ENCODE measurements at places on chromosomes 7 and 10.

- DNase-seq, result no peak
Measured at GRCh38 chr10:103895411-103896186, 22.4 kb downstream of the STN1 start.

- no peak for DNase-seq
Measured at GRCh38 chr10:20618011-20618547, 279.0 kb downstream of the NEBL start.

GRCh38 chr7:17130281-17131059 is 168.0 kb upstream of the AHR start:
- no peak for DNase-seq

DNA sequence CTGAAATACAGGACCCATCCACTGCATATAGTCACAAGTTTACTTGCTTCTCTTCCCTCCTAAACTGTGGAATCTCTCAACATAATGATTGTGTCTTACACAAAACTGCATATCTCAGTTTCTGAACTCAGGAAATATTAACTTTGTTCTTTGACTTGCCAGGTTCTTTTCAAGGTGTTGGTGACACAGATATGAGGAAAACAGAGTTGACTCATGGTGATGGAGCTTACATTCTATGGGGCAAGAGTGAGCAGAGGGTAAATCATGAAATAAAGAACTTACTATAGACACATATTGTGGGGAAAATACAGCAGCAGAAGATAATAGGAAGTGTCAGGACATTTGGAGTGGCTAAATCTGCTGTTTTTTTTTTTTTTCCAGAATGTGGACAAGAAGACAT is 72.5 kb upstream of the IGFBP3 start:
- no peak for DNase-seq

- no peak for DNase-seq
Measured at GRCh38 chr7:1505731-1506550, 1.8 kb upstream of the INTS1 start.

DNA sequence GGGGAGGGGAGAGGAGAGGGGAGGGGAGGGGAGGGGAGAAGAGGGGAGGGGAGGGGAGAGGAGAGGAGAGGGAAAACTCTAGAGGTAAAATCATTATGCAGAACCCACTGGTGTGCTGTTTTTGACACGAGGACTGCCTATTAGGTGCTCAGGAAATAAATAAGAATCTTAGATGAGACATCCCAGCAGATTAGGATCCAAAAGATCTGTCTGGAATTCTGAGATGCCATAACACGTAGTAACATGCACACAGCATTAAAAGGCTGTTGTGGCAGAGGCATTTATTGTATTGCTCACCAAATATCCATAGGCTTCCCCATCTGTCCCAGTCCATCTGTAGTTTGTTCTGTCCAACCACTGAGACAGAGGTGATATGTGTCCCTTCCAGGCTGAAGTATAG is 40.8 kb upstream of the KMT2E start:
- DNase-seq, result no peak

DNA sequence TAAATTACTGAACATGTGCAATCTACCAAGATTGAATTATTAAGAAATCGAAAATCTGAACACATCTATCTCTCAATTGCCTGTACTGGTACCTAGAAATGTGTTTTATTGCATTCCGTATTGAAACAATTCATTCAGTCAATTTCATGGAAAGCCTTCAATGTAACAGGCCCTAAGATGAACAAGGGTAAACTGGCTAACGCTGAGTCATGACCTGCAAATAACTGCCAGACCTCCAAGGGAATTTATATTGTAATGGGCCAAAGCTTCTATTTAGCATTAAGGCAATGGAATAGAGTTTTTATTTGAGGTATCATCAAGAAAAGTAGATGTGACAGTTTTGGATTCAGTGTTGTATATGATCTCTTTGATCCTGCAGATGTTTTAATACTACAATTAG is 49.9 kb upstream of the CD36 start:
- DNase-seq, result no peak

GRCh38 chr10:48996-49395 is at the start of gene TUBB8:
Gene TUBB8, minus strand, starts transcription at chr10:49296. Its CDS starts 58 bp downstream, at chr10:49238.
- no peak for DNase-seq

- no peak for DNase-seq
Measured at GRCh38 chr7:120842121-120842621, 15.8 kb downstream of the TSPAN12 start.

GRCh38 chr10:125779403-125780327 is 4.0 kb upstream of the MMP21 start:
- no peak for DNase-seq

- DNase-seq, result no peak
Measured at GRCh38 chr10:96655461-96656197, 64.7 kb downstream of the PIK3AP1 start.

DNA sequence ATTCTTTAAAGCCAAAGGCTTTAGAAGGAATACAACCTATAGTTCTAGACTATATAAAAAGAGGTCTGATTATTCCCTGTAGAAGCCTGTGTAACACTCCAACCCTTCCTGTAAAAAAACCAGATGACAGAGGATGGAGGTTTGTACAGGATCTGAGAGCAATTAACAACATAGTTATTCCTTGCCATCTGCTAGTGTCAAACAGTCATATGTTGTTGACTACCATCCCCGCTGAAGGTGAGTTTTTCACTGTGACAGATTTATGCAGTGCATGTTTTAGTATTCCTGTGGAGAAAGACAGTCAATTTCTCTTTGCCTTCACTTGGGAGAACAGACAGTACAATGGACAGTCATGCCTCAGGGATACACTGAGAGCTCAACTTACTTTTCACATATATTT is 19.0 kb upstream of the SLC26A4 start:
- DNase-seq, result no peak

- DNase-seq, result no peak
Measured at GRCh38 chr7:29254591-29254990, 60.0 kb downstream of the CHN2 start.

DNA sequence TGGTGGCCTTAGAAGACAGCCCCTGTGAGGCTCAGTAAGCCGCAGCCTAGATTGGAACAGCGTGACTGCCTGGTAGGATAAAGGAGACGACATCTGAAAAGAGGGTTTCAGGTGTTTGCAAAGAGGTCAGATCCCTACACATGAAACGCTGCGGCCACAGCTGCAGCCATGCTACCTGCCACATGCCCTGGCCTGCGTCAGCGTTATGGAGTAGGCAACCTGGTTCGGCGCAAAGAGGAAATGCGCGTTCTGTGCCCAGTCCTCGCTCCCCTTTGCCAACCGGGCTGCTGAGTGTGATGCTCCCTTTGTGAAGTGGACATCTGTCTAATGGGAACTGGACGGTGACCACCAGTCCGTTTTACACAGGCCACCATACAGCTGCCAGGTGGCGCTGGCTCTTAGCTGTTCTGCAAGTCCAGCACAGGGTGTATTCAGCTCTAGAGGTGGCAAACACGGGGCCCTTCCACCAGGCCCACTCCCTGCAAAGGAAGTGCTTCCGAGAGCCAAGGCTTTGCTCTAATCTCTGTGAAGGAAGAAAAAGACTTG is 160.3 kb downstream of the CELF2 start:
- no peak for DNase-seq

- no peak for DNase-seq
Measured at GRCh38 chr10:69465457-69466157, 14.3 kb downstream of the TSPAN15 start.

DNA sequence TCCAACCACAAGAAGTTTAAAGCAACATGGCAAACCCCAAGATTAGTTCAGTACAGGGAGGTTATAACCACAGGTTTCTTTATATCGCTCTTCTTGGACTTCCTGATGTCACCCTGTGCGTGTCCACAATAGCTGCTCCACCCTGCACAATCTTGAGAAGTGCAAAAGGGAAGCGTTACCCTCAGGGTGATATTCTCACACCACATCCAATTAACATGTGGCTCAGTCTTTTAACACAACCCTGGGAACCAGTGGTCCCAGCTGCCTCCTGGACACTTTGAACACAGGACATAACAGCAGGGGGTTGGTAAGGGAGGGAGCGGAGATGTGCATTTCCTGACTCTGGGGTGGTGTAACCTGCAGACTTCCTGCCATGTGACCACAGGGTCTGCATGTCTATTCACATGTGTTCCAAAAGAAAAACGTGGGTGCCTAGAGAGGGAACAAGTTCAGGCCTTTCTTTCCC is 64.6 kb downstream of the GSAP start:
- no peak for DNase-seq

- DNase-seq, result no peak
Measured at GRCh38 chr10:69641261-69641980, 11.4 kb downstream of the FAM241B start.

GRCh38 chr7:139523199-139523941 is at the start of gene CLEC2L:
Gene CLEC2L, plus strand, starts transcription at chr7:139523685. Its CDS starts 243 bp downstream, at chr7:139523928.
- DNase-seq, result peak; percentile 13

GRCh38 chr7:157204134-157204533 is 65.4 kb downstream of the UBE3C start:
- no peak for DNase-seq

DNA sequence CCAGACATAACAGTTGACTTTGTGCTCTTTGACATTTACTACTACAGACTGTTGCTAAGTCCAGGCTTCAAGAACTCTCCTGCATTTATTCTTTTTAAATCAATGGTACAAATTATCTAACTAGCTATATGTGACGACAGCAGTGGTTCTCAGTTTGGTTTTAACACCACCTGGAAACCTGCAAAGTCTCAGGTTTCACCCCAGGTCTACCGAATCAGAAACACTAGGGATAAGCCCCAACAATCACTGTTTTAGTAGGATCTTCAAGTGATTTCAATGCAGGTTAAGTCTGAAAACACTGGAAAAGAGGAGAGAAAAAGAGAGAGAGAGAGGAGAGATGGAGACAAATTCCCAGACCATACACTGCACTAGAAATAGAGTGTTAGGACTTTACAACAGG is 519.0 kb downstream of the PCDH15 start:
- no peak for DNase-seq

DNA sequence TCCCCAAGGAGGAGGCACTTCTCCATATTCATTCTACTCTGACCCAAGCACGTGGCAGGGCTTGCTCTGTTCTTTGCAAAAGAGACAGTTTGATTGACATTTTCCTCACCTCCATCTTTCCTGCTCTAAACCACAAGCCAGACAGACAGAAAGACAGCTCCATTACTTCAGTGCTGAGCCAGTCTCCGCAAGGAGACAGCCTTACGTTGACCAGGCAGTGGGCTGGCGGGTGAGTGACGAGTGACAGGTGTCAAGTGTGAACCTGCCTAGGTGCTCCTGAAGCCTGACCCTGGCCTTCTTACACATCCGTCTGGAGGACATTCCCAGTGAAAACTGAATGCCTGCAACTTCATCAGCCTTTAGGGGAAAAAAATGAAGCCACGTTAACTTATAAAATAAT is 314.6 kb downstream of the TNS3 start:
- DNase-seq, result no peak

DNA sequence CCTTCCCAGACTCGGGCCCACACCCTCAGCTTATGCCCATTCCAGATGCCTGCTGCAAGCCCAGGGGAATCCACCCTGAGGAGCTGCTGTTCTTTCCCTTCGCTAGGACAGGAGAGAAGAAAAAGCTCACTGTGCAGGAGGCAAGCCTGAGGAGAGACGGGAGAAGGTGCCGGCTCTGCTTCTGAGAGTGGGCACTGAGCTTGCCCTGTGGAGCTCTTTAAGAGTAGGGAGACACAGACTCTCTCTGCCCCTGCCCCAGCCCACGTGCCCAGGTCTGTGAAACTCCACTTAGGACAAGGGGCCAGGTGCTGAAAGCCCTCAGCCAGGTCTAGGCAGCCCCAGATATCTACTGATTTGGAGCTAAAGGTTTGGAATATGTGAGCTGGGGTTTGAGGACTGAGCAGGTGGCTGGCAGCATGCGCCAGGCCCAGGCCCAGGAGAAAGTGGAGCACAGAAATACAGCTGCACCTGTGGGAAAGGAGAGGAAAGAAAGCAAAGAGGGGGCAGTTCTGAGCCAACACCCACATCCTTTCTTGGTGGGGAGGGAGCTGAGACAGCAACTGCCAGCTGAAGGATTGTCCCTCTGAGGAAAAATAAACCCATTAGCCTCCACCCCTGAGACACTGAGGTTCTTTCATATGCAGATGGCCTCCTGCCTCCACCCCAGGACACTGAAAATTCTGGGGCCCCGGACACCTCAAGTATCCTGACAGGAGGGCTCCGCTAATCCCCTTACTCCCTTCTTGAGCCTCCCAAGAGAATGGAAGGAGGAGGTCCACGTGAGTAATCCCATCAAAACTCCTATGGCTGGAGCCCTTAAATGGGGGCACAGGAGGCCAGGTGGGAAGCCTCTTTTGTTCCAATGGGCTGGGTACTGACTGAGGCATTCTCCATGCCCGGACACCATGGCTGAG is 7.3 kb downstream of the POLL start:
- DNase-seq, result no peak

- DNase-seq, result no peak
Measured at GRCh38 chr7:143299346-143299745, 11.2 kb downstream of the CASP2 start.

DNA sequence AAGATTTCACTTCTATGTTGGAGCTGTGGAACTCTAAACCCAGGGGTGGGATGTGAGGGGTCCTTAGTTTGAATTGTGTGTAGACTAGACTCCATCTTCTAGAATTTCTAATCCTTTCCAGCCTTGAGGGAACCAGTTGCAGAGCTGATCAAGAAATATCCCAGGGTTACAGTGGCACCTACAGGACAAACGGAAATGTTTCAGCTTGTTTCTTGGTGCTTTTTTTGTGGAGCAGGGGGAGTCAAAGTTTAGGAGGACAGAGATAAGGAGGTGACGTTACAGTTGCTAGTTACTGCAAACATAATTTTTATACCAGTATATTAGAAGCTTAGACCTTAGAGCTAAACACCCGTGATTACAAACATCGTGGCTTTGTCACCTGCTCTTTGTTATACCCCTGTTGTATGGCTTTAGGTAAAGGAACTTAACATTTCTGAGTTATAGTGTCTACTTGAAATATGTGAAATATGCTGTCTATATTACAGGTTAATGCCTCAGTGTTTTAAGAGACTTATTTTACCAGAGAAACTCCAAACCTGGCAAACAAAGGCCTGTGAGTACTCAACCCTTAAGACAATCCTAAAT is 84.5 kb upstream of the DYNC1I1 start:
- DNase-seq, result peak; percentile 61

- no peak for DNase-seq
Measured at GRCh38 chr7:36910401-36910800, 186.1 kb upstream of the AOAH start.

DNA sequence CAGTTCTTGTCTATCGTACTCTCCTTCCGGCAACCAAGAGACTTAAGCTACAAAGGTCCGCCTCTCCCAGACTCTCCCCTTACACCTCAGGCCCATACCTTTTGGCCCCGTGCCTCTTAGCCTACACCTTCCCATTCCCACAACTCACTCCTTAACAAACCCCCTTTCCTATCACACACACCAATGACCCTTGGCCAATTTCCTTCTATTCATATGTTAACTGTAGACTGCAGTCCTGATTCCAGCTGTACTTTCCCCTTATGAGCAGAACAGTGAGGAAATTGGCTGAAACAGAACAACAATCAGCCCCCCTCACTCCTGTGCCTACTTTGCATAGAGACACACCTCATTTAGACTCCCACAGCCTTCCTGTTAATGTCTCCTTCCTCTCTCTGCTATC is 1.4 kb upstream of the TMEM139 start:
- DNase-seq, result no peak

- DNase-seq, result no peak
Measured at GRCh38 chr7:155198196-155198892, 99.3 kb upstream of the INSIG1 start.

All from ACHN (cell line).